EH (cell line): ENCODE measurements at places on chromosomes 1 and 21.
A peak's percentile ranks its signal among the peaks of the same experiment; 100 is the strongest.

- no peak for DNase-seq
Observed at GRCh38 chr1:44251989-44252671, 38.9 kb downstream of the DMAP1 start.

GRCh38 chr1:169110689-169111447 lies 4.4 kb downstream of the ATP1B1 start:
- DNase-seq = peak; percentile 64

DNA sequence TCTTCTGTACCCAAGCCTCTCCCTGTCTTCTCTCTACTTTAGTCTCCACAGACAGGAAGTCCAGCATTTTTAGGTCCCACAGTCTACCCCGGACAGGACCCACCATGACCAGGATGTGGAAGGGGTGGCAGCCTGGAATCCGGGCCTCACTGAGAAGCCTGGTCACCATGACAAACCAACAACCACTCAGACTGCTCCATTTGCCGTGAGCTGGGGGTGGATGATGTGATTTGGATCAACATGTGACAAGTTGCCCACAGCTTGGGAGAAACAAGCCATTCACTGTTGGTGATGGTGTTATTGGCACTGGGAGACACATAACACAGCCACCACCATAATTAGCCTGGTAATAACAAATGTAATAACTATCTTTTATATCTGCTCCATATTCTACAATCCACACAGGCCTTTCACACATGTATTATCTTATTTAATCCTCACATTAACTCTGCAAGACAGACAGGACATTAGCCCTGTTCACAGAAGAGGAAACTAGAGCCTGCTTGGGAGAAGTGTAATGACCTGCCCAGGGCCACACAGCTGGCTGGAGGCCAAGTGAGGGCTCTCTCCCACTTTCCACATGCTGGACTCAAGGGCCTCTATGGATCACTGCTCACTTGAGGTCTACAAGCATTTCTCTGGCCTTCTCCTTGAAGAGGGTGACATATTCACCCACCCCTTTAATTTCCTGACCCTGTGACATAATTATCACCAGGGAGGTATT lies 22.9 kb downstream of the MEF2D start:
- DNase-seq = peak; percentile 37

DNA sequence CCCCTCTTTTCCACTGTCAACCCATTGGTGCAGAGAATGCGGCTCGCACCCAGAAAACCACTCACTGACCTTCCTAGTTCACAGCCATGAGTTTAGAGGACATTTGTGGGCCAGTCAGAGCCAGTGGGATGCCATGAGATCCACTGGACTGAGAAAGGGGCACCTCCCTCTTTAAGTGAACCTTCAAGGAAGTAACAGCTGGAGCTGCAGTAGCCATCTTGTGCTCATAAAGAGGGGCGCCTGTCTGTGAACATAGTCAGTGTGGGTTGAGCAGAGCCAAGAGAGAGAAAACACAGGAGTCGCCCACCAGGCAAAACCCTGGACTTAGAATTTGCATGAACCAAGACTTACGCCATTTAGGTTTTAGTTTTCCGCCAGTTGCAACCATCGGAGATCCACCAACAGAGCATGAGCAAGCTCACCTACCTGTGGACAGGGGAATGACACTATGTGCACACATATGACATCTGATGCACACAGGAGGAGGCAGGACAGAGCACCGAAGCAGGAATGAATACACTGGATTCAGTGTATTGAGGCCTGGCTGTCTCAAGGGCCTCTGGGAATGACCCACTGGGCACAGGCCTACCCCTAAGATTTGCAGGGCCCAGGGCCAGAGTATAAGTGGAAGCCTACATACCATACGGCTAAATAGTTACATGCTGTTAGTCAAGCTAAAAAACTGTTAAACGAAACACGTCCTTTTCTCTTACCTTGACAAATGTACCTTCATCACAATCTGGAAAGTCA lies 151.6 kb downstream of the GRIK3 start:
- no peak for DNase-seq

GRCh38 chr1:31181515-31182343 lies 58.0 kb downstream of the NKAIN1 start:
- peak; percentile 47 for DNase-seq

- no peak for DNase-seq
Observed at GRCh38 chr1:226512076-226512728, 36.4 kb upstream of the STUM start.

DNA sequence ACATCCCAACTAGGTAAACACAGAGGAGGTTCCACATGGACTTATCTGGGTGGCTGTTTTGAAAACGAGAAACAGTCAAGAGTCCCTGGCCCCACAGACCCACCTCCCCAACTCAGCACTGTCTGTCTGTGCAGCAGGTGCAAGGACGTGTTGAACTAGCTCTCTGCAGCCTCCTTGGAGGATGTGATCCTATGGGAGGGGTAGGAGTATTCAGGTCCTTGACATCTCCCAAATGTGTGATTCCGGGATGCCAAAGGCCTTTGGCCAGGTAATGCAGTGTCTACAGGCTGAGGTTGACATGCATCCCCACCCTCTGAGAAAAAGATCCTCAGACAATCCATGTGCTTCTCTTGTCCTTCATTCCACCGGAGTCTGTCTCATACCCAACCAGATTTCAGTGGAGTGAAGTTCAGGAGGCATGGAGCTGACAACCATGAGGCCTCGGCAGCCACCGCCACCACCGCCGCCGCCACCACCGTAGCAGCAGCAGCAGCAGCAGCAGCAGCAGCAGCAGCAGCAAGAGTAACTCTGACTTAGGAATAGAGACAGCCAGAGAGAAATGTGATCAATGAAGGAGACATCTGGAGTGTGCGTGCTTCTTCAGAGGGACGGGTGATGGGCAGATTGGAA lies 151.6 kb upstream of the CAMK1G start:
- DNase-seq = no peak

DNA sequence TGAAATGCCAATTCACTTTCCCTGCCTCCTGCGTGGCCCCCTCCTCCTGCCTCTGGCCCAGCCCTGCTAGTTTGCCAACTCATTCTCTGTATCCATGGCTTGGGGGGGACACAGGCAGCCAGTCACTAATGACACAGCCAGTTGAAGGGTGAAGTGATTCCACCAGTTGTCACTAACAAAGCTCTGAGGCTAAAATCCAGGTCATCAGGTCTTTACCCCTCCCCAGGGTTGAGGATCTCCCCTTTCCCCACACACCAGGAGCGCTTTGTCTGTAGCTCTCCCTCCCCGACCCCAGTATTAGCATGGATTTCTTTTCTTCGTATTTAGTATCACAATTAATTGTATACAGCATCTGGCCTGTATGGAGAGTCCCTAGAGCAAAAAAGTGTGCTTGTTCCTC lies 394.1 kb downstream of the RRAGC start:
- DNase-seq = no peak

- DNase-seq = peak; percentile 73
Observed at GRCh38 chr1:46315669-46316403, 12.3 kb downstream of the UQCRH start.

- DNase-seq = peak; percentile 92
Observed at GRCh38 chr1:151199873-151200581, 1.7 kb downstream of the PIP5K1A start.

GRCh38 chr21:45947296-45947695 lies 34.3 kb upstream of the COL6A1 start:
- DNase-seq = no peak

DNA sequence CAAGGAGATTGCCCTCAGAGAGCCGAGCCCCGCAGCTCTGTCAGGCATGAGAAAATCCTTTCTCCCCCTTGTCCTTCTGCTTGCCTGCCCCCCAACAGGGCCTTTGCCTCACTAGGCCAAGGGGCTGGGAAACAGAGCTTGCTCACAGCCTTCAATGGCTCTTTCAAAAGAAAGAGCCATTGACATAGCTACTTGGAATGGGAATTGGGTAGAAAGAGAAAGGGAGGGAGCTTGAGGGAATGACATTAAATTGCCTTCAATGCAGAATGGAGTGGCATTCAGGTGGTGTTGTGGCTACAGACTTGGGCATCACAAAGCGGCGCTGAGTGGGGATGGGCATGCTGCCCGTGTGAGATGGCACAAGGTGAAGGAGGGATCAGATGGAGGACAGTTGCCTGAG lies 13.2 kb downstream of the SYT11 start:
- no peak for DNase-seq

- DNase-seq = no peak
Observed at GRCh38 chr1:58436615-58437297, 109.8 kb downstream of the OMA1 start.

- no peak for DNase-seq
Observed at GRCh38 chr1:12172042-12172851, 5.5 kb downstream of the TNFRSF1B start.

GRCh38 chr21:37166733-37167132 lies 93.7 kb downstream of the TTC3 start:
- peak; percentile 32 for DNase-seq

GRCh38 chr1:37655274-37655673 lies 20.6 kb upstream of the RSPO1 start:
- no peak for DNase-seq

DNA sequence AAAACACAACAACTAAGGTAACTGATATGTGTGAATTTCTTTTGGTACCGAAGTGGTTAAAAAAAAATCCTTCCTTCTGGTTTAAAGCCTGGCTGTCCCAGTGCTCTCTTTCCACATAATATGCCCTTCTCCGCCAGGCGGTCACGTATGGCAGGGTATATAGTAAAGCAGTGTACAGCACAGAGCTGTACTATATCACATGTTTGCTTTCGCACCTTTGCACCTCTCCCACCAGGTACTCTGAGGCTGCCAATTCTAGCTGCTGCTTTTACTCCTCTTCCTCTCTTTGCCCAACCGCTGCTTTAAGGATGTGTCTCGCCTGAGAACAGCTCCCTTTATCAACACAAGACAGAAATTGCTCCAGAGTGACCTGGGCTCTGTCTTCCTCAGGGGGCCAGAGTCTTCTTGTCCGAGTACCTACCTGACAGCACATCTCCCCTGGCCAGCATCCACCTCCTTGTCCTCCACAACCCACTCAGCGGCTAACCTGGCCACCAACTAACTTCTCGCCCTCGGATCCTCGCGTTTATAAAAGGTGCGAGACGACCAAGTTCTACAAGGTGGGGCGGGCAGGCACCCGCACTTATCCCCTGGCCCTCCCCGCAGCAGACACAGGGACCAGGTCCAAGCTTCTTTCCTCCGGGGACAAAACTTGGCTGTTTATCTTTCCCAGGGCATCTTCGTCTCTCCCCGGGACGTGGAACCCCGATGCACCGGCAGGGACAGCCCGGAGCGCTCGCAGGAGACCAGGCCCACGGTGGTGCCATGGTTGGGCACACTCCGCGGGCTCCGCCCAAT lies 1.6 kb downstream of the COLGALT2 start:
- no peak for DNase-seq

GRCh38 chr1:39288735-39289465 lies 84.4 kb downstream of the MACF1 start:
- peak; percentile 48 for DNase-seq

- no peak for DNase-seq
Observed at GRCh38 chr1:163471779-163472650, 150.3 kb downstream of the NUF2 start.

GRCh38 chr21:14699433-14700407 lies 153.6 kb upstream of the SAMSN1 start:
- DNase-seq = no peak

DNA sequence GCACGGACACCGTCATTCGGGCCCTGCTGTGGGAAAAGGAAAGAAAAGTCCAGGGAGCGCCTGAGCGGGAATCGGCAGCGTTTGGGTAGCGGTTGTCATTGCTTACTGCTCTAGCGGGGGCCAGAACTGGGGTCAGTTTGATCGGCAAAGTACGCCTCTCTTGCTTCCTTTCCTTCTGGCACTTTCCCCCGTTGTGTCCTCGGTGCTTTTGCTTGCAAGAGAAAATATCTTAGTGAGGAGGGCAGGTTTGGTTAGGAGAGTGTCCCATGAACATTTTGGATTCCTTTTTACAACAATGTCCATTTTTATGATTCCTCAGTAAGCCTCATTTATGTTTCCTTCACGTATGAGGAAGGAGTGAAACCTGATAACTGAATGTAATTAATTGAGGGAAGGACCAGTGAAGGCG lies 670 bp downstream of the ST3GAL3 start:
- peak; percentile 58 for DNase-seq

- DNase-seq = no peak
Observed at GRCh38 chr1:160121388-160121787, 5.8 kb downstream of the ATP1A2 start.

GRCh38 chr1:115479055-115479482 lies 141.0 kb upstream of the NGF start:
- DNase-seq = no peak

DNA sequence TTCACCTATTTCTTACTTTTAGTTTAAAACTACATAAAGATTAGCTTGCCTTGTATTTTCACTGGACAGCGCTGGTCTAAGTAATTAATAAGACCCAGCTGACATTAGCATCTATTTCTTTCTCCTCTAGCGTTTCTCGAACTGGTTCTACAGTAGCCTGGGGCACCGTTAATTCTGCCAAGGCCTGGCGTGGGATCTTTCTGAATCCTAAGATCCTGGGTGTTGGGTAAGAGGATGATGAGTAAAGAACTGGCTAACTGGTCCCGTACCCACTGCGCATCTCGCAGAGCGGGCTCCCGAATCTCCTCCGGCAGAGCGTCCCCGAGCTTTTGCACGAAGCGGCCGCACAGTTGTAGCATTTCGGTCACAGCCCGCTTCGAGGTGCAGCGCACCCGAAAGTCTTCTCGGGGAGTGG lies 309 bp downstream of the NSL1 start:
- peak; percentile 85 for DNase-seq

- DNase-seq = peak; percentile 68
Observed at GRCh38 chr1:197144570-197145325, 1.7 kb downstream of the ASPM start.
